ENCODE measurements at places on chromosomes 12 and 14.

DNA sequence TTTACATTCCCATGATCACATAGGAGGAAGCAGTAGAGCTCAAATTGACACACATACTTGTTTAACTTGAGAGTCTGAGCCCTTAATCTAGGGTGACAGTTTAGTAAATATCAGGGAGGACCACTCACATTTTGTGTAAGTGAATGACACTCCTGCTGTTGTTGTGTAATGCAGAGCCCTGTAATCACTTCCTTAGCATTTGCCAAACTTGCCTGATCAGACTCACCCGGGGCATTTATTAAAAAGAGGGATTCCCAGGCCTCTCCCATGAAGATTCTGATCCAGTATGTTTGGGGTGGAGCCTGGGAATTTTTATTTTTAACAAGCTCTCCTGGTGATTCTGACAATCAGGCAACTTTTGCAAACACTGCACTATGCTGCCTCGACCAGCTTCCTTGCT lies 119.6 kb downstream of the NUAK1 start:
- DNase-seq: no peak

DNA sequence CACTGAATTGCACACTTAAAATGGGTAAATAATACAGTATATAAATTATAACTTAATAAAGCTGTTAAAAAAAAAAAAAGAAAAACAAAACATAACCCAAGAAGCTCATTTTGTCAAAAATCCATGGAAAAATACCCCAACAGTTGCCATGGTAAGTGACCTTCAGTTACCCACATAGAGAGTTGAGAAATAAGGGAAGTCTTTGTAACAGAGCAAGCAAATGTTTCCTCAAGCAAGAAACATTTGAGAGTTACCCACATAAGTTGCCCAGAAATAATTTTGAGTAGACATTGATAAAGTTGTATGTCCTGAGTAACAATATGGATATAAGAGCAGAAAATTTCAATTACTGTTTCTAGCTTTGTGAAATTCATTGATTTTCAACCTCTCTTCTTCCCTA lies 227.4 kb downstream of the CCDC59 start:
- no peak for DNase-seq

DNA sequence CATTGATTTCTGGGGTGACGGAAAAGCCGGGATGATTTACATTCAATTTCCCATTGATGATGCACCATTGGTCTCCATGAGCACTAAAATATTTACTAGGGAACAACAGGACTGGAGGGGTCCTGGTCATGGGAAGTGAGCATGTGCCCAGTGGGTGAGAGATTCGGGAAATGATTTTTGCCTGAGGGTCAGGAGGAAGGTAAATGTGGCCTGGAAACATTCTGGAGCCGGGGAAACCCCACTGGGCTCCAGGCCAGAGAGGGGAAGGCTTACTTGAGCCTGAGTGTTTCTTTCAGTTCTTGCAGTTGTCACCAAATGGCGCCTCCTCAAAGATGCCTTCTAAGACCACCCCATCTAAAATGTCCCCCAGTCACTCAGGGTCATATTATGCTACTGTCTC lies 532.3 kb upstream of the TBX3 start:
- no peak for DNase-seq

- DNase-seq: no peak
Observed at GRCh38 chr14:64746298-64747250, 42.4 kb downstream of the PLEKHG3 start.

DNA sequence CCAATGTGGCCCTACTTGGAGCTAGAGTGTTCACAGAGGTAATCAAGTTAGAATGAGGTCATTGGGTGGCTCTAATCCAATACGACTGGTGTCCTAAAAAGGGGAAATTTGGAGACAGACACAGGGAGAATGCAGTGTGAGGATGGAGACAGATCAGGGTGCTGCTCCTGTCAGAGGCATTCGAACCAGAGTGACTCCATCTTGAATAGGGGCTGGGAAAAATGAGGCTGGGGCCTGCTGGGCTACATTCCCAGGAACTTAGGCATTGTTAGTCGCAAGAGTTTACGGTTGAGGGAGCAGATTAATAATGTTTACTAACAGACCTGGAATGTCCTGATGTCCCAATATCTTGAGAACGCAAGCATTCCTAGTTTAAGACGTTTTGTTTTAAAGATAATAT lies 20.2 kb downstream of the TNFAIP2 start:
- no peak for DNase-seq

- no peak for DNase-seq
Observed at GRCh38 chr12:98351089-98351488, 164.3 kb upstream of the TMPO start.

Measured in activated B cell treated with CpG ODN at 0.5 μM for 24 hours (primary cell).